GM23338 (cell line): ENCODE measurements at places on chromosomes 11 and 22.

GRCh38 chr11:57081356-57081755, 92.6 kb downstream of the OR5AK2 start:
- peak; percentile 5 for DNase-seq

GRCh38 chr11:78802058-78802761, 227.5 kb upstream of the NARS2 start:
- peak; percentile 53 for DNase-seq

DNA sequence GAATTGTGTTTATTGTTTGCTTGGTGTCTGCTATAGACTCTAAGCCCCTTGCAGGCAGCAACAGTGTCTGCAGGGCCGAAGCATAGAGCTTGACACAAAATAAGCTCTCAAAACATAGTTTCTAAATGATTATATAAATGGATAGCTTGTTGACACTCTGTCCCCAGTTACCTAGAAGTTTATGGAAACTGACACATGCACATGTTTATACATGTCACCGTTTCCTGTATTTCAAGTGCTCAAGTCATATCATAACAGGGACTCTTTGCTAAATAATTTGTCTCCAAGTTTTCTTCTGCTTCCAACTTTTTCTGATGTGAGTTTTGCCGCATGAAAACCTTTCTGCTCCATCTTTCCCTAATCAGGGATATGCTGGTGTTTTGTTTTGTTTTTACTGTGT, 3.7 kb upstream of the OR6X1 start:
- no peak for DNase-seq

GRCh38 chr11:108734956-108735559, 70.2 kb downstream of the DDX10 start:
- DNase-seq, result peak; percentile 57
